GDM1 (cell line): ENCODE measurements at places on chromosomes 3 and 15.

- DNase-seq: peak; percentile 26
Measured at GRCh38 chr3:149717391-149718056, 34.8 kb downstream of the COMMD2 start.

DNA sequence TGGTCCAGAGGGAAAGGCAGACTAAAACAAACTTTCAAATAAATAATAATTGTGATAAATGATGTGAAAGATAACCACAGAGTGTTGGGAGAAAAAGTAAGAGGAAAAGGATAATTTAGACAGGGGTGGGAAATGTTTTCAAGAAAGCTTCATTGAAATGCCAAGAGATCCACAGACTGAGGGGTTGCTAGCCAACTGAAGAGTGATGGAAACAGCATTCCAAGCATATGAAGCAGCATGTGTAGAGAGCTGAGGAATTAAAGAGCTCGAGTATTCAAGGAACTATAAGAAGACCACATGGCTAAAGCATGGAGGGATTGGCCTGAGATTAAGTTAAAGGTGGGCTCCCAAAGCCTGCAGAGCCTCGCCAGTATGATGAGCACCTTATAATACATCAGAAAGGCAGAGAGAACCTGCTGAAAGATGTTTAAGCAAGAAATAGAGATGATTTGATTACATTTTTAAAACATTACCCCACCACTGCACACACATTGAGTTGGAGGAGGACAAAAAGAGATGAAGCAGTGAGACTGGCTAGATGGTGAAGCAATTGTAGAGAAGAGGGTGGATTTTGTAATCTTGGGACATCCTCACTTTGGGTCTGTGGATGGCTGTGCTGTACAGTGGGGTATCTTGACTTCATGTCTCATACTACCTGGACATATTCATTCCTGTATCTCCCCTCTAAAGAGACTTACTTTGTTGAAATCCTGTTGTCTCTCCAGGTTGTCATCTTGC lies 100.8 kb downstream of the STAC start:
- no peak for DNase-seq

DNA sequence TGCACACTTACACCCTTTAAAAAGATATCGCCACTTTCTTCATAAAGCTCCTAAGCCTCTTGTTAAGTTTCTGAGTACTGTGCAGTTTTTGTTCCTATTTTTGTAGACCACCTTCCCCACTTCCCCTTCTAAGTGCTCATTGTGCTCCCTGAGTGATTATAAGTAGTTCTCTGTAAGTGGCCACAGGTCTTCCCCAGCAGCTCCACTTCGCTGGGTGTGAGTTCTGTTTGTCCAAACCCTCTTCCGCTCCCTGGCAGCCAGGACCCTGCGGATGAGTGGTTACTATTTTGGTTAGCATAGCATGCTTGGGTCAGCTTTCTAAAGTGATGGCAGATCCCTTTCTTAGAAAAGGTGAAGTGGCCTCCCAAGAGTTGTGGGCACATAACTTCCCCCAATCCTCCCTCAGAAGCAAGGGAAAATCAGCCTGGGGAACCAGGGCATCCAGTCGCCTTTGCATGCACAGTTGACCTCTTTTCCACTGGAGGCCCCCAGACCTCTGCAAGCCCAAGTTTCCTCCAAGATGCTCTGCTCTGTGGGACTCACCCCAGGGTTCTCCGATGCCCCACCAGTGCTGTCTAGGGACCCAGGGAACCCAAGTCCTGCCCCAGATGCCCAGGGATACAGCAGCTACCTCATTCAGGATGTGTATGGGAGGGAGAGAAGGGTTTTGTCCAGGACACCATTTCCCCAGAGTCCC lies 69.6 kb downstream of the ATP10A start:
- peak; percentile 84 for DNase-seq

DNA sequence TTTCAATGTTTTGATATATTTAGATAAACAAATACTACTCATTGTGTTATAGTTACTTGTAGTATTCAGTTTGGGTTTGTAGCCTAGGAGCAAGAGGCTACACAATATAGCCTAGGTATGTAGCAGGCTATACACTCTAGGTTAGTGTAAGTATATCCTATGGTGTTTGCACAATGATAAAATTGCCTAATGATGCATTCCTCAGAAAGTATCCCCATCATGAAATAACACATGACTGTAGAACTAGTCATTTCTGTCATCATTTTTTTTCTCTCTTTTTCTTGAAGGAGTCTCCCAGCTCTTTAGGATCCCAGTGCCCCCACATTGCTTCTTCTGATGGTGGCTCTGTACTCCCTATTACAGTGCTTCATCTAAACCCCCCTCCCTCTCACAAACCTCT lies 157.7 kb upstream of the CADPS start:
- no peak for DNase-seq

DNA sequence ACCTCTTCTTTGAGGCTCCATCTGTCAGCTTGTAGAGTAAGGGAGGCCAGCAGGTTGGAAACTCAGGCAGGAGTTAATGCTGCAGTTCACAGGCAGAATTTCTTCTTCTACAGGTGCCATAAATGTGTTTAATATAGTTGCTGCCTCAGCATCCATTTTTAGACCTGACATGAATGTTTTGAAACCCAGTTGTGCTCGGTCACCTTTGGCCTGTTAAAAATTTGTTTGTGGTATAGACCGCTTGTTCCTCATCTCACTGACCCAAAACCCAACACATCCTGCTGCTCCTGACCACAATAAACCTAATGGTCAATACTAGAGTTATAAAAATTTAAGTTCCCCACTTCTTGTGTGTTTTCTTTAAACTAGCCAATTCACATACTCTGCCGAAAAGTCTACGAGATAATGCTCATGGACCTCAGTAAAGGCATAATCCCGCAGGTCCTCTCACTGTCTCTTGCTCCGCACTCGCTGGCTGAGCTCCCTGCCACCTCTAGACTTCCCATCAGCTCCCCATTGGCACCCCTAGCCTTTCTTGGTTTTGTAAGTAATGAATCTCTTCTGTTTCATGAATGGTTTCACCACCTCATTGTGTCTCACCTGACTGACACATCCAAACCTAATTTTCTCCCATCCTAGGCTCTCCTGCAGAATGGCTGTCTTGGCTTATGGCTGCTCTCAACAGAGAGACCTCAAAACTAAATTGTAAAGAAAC lies 138.5 kb upstream of the STRIT1 start:
- no peak for DNase-seq

- DNase-seq: no peak
Measured at GRCh38 chr15:88644741-88645140, 5.9 kb downstream of the ISG20 start.

DNA sequence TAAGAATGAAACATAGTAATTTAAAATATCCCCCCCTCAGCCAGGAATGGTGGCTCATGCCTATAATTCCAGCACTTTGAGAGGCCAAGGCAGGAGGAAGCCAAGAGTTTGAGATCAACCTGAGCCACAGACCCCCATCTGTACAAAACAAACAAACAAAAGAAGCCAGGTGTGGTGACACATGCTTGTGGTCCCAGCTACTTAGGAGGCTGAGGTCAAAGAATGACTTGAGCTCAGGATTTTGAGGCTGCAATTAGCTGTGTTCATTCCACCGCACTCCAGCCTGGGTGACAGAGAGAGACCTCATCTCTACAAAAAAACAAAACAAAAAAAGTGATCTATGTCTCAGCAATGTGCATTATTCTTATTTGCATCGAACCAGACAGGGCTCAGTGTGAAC lies 800.8 kb downstream of the MCTP2 start:
- DNase-seq: no peak

GRCh38 chr3:27479806-27480543 lies 4.2 kb downstream of the SLC4A7 start:
- no peak for DNase-seq

DNA sequence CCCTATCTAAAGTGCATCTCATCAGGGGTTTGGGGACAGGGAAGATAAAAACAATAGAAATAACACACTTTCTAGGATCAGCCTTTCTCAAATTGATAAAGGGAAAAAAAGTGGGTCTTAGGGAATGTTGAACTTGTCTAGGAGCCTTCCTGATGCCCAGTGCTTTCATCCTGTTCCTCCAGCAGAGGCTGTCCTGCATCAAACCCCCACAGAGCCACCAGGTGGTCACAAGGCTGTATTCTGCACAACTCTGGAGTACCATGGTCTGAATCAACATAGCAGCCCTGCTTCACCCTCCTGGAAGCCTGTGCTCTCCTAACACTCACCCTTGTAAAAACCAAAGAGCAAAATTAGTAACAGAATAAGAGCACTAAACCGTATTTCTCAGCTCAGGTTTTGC lies 118.5 kb upstream of the SLC25A36 start:
- no peak for DNase-seq

DNA sequence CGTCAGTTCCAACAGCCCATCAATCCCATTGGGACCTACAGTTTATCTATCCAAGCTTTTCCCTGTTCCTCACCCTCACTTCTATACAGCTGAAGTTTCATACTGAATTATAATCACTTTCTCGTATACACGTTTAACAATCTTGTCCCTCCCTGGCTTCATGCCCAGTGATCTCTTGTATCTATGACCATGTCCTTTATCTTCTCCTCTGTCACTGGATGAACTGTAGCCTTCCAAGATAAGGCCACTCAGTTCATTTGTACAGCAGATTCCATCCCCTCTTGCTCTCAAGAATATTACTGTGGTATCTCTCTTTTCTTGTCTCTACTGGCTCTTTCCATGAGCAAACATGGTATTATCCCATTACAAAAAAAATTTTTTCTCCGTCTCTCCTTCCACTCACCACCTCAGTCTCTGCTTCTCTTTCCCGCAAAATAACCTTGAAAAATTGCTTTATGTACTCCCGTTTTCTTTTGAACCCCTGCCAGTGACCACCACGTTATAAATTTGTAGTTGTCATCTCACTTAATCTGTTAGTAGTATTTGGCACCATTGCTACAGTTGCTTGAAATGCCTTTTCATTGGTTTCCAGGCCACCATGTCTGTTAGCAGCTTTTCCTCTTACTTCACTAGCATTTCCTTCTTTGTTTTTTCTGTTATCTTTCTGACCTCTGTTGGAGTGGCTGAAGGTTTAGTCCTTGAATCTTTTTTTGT lies 9.4 kb downstream of the CTNNB1 start:
- no peak for DNase-seq

- DNase-seq: no peak
Measured at GRCh38 chr15:34049112-34049511, 10.1 kb upstream of the AVEN start.

- DNase-seq: no peak
Measured at GRCh38 chr3:148318240-148318639, 379.5 kb upstream of the AGTR1 start.

DNA sequence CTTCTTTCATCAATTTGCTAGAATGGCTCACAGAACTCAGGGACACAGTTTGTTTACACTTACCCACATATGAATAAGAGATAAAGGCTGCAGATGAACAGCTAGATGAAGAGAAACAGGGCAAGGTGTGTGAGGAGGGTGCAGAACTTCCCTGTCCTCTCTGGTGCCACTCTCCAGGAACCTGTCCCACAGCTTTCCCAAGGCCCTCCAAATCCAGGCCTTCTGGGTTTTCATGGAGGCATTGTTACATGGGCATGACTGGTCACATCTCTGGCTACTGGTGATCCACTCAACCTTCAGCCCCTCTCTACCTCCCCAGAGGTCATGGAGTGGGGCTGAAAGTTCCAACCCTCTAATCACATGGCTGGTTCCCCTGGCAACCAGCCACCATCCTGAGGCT lies 73.6 kb downstream of the ITGB5 start:
- DNase-seq: no peak

DNA sequence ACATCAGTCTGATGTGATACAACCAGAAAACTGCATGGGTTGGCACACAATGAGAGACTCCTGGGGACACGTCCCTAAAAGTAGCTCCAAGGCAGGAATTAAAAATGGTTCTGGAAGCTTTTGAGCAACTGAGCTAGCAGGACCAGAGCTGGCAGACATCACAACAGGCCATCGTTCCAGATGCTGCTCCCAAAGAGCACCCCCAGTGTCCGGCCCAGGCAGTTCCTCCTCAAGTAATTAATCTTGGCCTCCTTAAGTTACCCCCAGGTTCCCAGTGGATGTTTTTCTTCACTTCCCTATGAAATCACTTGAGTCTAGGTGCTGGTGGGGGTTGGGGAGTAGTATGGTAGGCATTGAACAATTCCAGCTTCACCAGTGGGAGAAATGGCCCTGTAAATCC lies 711.6 kb downstream of the MECOM start:
- DNase-seq: no peak

GRCh38 chr3:73029321-73029796 lies 32.1 kb upstream of the EBLN2 start:
- DNase-seq: no peak

DNA sequence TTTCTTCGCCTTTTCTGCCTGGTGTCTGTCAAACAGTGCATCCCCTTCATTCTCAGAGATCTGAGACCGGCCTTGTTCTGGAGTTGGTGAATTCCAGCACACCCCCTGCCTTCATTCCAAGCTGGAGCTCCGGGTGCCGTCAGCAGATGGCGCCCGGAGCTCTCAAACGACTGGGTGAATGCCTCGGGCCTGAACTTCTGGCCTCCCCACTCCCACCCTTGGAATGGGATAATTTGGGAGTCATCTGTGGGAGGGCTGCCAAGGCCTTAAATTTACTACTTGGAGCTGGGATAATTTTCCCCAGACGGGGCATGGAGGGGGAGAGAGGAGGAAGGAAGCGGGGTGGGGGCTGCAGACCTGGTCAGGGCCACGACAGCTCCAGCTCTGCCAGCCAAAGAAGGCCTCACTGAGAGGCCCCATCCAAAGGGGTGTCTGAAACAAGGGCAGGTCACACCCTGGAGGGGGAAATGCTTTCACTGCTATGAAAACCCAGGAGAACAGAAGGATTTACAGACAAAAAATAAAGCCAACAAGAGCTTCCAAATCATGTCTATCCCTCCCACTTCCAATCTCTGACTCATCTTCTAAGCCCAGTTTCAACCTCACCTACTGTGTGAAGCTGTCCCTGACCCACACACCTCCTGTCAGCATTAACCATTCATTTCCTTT lies 187.9 kb downstream of the OPA1 start:
- peak; percentile 14 for DNase-seq

DNA sequence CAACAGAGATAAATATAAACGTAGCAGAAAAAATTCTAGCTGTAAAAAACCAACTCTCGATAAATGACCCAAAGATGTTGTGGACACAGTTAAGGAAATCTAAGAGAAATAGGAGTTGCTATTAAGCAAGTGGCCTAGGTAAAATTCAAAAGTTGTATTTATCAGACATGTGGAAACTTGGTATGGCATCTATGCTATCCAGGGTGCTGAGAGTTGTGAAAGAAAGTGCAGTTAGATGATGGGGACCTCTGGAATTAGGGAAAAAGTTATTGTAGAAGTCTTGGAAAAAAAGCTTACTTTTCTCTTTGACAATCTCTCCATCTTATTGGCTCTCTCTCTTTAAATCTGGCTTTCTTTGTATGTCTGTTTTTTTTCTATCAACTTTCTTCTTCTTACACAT lies 1090.9 kb downstream of the TBL1XR1 start:
- no peak for DNase-seq
